ENCODE measurements at places on chromosomes 12 and 14.

DNA sequence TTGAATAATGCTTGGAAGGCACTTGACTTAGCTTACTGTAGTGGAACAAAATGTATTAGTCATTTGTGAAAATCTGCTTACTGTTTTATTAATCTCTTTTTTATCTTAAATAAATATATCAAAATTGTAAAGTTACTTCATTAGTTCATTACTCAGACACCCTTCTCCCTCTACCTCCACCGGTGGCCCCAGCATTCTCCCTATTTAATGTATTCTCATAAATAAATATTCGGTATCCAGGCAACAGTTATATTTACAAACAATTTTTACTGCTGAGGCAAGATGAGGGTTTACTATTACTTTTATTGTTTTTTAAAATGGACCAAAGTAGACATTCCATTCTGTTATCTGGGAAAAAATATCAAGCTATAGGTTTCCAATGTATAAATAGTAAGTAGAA, 19.6 kb upstream of the ALX1 start:
- DNase-seq: no peak

GRCh38 chr12:53324113-53324778, 2.8 kb upstream of the AAAS start:
- no peak for DNase-seq

GRCh38 chr14:90275458-90275814, 19.1 kb downstream of the PSMC1 start:
- DNase-seq: no peak

DNA sequence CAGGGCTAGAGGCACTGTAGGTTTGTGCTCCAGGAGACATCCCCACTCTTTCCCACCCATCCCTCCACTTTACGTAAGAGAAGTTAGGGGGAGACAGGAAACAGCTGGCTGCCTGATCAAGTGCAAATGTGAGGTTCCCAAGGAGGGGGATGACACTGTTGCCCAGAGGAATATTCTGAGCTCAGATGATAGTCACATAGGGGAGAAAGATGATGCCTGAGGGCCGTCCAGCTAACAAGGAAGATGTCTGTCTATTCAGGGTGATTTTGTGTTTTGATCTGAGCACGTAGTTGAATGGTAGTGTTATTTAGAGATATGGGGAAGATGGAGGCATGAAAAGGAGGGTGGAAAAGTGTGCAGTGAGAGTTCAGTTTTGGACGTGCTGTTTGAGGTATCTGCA, 13.9 kb upstream of the GPRC5D start:
- DNase-seq: no peak

DNA sequence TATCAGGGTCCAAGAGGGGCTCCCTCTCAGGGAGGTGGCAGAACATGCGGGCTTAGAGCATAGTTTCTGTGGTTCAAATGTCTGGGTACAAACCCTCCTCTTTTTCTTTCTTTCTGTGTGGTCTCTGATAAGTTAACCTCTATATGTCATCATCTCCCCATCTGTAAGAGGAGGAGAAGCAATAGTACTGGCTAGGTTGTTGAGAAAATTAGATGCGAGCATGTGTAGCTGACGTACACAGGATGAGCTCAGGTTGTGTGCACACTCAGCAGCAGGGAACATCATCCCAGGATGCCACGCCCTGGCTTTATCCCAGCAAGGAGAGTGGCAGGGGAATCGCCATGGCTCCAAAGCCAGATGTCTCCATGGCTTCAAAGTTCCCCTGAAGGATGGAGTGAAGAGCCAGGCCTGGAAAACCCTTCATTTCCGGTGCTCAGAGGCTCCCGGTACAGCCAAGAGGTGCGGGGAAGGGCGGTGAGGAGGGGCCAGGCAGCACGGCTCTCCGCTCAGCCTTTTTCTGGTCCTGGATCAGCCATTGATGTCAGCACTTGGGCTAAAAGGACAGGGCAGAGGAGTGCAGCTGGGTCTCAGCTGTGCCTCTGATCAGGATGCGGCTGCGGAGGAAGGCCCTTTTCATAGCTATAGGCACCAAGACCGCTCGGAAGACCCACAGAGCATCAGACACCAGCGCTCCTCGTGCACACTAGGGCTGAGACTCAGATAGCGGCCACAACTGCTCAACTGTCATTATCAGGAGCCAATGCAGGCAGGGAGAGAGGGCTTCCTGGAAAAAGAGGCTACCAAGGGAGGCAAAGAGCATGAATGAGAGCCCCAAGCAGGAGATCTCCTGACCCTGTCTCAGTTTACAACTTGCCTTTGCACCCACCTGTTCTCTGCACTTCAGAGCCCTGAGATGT, 41.5 kb downstream of the ARL6IP4 start:
- no peak for DNase-seq

DNA sequence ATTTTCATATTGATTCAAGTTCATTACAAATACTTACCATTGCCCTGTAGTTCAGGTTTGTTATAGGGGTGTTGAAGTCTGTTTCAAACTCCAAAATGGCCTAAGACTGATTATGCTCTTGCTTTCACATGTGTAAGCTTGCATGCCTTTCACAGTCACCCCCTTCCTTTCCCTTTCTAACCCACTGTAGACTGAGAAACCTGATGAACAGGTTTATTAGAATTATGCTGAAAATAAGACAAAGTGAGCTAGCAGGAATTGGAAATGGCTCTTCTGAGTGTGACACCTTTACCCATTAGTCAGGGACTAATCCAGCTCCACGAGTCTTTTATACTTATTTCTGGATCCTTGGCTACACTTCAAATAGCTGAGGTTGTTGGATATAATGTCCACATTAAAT, 38.9 kb downstream of the FBXO33 start:
- no peak for DNase-seq

GRCh38 chr12:6632026-6632983, 3.5 kb downstream of the LPAR5 start:
- DNase-seq: no peak

DNA sequence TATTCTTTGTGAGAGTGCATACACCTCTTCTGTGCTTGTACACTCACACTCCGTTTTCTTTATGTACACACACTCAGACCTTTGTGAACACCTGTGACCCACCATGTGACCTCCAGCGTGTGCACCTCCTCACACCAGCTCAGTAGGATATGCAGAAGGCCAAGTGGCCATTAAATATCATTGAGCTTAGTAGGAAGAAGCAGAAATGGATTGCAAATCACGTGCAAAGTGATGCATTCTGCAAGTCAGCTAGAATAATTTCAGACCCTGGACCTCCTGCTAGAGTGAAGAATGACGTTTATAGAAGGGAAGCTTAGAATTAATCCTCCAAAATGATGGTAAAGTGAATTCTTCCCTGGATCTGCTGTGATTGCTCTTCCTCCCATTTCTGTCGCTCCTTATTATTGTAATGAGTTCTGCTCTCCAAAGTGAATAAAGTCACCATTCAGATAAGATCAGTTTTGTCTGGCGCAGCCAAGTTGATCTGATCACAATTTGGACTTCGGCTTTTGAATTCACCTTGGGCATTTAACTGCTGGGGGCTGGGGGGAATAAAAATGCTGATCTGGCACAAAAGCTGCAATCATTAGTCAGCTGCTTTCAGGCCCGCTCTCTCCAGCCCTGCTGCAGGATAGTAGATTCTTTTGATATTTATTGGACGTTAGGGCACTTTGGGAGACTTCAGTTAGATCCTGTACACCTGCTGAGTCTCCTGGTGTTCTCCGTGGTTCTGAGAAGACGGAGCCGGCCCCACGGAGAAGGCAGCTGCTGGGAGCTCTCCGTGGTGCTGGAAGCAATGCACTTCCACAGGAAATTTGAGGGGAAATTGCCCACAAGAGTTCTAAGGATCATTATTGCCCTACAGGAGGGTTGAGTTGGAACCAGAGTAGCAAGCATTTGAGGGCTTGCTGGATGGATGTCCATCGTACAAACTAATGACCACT, 12.4 kb upstream of the NRXN3 start:
- no peak for DNase-seq
